ENCODE measurements at places on chromosomes 7 and 10.

DNA sequence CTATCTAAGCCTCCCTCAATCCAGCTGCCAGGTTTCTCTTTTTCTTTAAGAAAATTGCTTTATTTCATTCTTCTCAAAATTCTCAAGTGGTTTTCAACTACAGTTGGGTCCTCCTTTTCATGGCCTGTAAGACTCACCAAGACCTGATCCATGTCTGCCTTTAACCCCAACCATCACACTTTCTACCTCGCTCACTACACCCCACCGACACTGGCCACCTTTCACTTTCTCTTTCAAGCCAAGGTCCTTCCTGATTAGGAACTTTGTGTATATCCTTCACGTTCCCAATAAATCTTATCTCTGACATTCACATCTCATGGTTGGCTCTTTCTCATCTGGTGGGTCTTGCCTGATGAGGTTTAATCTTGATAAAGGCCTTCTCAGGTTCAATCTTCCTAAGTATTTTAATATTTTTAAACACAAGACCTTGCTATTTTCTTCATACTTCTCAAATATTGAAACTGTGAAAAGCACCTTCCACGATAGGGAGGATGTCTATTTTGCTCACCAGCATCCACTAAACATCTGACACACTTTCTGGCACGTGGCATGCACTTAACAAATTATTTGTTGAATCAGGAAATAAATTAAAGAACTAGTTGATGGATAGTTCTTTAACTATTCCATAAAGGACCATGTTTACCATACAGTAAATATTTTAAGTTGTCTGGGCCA lies 624.8 kb downstream of the GRID1 start:
- no peak for DNase-seq

DNA sequence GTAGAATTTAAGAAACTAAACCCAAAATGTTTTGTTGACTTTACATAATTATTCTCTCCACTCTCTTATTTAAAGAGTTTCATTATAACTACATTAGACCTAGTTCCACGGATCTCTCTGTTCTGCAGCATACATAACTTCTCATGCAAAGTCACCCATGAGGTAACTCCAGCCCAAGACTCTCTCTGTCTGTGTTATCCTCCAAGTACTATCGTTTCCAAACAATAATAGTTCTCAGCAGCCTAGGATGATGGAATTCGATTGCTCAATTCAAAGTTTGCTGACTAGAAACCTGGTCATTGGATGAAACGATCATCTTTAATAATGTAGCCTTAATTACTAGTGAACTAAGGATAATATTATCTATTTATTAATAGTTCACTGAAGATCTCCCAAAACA lies 203.1 kb upstream of the PTN start:
- DNase-seq: no peak

- DNase-seq: no peak
Measured at GRCh38 chr7:70392256-70392876, 739.6 kb upstream of the GALNT17 start.

GRCh38 chr7:137891016-137891655 lies 44.4 kb upstream of the DGKI start:
- DNase-seq: no peak

- no peak for DNase-seq
Measured at GRCh38 chr7:139455789-139456188, 27.7 kb downstream of the KLRG2 start.

GRCh38 chr10:59283456-59284091 lies 78.8 kb downstream of the FAM13C start:
- DNase-seq: no peak

- no peak for DNase-seq
Measured at GRCh38 chr7:26413007-26413691, 121.5 kb downstream of the SNX10 start.

DNA sequence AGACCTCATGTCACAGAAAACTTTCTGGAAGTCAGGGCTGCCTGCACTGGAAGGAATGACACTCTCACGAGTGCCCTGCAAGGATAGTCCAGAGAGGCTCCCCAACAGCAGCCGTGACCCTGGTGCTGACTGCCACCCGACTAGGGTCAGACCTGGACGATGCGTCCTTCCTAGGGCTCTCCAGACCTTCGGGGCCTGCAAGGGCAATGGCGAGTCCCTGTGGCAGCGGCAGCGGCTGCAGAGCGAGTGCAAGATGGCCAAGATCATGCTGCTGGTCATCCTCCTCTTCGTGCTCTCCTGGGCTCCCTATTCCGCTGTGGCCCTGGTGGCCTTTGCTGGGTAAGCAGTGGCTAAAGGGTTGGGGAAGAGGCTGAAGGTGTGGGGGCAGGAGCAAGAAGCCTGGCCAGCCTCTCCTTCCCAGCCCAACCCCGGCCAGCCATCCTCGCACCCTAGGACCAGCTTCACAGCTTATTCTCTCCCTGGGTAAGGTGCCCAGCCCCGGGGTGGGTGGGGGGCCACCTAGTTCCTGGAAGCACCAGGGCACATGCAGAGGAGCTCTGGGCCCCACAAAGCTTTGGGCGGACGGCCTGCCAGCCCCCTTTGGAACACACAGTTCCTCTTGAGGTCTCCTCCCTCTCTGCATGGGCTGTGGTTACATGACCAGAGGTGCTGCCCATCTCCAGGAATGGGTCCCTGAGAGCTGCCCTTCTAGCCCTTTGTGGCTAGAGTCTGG lies 5.5 kb downstream of the OPN4 start:
- DNase-seq: peak; percentile 57

DNA sequence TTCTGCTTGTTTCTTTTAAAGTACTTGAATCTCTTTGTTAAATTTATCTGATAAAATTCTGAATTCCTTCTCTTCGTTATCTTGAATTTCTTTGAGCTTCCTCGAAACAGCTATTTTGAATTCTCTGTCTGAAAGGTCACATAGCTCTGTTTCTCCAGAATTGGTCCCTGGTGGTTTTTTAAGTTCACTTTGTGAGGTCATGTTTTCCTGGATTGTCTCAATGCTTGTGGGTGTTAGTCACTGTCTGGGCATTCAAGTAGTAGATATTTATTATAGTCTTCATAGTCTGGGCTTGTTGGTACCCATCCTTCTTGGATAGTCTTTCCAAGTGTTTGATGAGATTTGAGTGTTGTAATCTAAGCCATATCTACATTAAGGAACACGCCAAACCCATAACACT lies 1060.6 kb downstream of the LRMDA start:
- no peak for DNase-seq

DNA sequence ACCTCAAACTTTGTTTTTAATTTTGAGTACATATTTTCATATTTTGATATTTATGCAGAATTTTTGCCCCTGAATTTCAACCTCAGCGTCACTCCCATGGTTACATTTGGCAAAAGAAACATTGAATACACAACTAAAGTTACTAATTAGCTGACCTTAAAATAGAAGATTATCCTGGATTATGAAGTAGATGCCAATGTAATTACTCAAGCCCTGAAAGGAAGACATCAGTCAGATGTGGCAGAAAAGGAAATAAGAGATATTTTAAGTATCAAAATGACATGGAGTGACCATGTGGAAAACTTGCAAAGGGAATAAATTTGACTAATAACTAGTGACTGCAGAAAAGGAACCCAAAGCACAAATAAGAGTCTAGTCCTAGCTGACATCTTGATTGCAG lies 701.3 kb upstream of the KCND2 start:
- DNase-seq: no peak

- DNase-seq: no peak
Measured at GRCh38 chr7:483656-484355, 35.8 kb downstream of the PDGFA start.

DNA sequence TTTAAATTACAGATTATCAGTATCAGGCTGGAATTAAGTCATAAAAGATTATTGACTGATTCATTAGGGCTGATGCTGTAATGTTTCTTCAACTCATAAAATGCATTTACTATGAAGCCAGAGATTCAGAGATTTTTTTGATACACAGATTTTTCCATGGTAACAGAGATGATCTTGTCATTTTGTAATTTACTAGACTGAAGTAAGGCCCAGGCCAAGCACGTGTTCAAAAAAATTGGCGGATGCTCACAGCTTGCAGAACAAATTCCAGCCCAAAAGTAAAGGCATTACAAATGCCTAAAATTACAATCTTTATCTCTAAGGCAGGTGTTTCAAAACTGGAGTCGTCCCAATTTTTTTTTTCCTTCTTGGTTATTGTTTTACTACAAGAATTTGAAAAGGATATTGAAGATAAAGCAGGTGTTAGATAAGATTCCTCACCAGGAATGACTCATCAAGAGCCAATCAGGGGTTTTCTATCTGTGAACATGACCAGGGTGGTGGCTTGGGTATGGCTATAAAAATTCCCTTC lies 78.4 kb upstream of the MEOX2 start:
- no peak for DNase-seq

- DNase-seq: no peak
Measured at GRCh38 chr7:65840446-65840845, 32.4 kb upstream of the VKORC1L1 start.

GRCh38 chr10:71393841-71394475 lies 2.8 kb upstream of the CDH23 start:
- DNase-seq: no peak

GRCh38 chr10:62819141-62819920 lies 3.2 kb upstream of the EGR2 start:
- DNase-seq: no peak

- no peak for DNase-seq
Measured at GRCh38 chr10:125331056-125331455, 170.7 kb upstream of the CTBP2 start.

- no peak for DNase-seq
Measured at GRCh38 chr7:64830926-64831325, 36.7 kb downstream of the ZNF138 start.

- no peak for DNase-seq
Measured at GRCh38 chr10:6154566-6154965, 48.2 kb upstream of the PFKFB3 start.

GRCh38 chr7:26370011-26370410 lies 78.3 kb downstream of the SNX10 start:
- DNase-seq: no peak

- DNase-seq: no peak
Measured at GRCh38 chr7:98458090-98458875, 57.4 kb upstream of the BAIAP2L1 start.

DNA sequence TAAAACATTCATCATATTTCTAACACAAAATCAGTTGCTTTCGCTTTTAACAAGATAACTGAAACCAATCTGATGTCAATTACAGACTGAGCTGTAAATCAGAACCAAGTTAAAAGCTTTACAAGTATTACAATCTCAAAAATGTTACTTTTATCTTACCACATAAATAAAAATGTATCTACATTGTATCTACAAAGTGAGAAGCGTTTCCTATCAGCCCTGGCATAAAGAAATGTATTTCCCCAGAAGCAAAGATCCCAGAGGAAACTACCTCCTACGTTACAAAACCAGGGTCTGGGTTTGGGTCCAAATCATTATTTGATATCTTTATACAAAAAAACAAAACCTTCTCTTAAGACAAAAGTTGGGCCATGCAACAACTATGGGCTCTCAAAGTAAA lies 2.6 kb downstream of the SMURF1 start:
- peak; percentile 64 for DNase-seq

DNA sequence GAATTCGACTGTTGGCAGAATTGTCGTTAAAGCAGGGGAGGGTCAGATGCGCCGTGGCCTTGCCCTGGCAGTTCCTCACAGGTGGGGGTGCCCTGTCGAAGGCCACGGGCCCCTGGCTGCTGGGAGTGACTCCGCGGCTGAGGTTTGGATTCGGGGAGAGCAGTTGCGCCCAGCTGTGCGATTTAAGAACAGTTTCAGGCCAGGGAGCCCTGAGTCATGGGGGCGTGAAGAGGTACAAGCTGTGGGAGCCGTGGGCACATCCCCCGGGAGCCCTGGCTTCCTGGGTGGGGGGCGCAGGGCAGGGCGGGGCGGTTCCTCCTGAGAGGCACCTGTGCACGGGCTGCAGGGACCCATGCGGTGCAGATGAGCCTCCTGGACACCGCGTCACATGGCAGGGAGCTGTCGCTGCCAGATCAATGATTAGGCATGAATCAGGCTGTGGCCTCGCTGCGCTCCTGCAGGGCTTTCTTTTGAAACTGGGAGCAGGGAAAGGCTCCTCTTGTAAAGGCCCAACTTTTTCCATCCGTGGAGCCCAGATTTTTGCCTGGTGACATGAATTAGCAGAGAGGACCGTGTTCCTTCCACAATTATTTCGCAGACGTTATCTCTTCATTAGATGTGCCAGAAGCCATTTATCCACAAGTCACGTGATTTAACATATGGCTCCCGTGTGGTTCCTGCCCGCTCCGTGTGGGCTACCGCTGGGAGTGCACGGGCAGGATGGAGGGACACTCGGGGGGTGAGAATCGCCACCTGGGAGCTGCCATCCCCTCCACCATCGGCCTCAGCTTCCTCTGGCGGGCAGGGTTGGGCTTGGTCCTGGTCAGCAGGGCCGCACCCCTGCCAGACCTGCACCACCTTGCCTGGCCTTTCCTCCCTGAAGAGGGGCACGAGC lies 918 bp downstream of the PWWP2B start:
- DNase-seq: peak; percentile 45

- DNase-seq: no peak
Measured at GRCh38 chr10:104150139-104150538, 28.2 kb downstream of the SFR1 start.

DNA sequence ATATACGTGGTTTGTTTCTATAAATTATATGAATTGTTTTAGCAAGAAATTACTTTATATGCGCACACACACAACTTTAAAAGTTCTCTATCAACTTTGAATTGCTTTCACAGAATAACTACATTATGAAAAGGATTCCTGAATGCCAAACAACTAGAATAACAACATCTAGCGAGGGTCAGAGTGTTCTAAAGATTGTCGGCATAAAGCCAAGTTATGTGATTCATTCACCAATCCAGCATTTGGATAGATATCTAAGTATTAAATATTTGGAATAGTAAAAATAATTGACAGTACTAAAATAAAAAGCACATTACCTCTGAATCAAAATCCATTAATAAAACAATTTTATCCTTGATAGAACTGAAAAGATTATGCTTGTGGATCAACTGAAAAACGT lies 125.3 kb upstream of the AMPH start:
- no peak for DNase-seq

GRCh38 chr7:130461272-130461671 lies 20.5 kb upstream of the CEP41 start:
- DNase-seq: no peak

DNA sequence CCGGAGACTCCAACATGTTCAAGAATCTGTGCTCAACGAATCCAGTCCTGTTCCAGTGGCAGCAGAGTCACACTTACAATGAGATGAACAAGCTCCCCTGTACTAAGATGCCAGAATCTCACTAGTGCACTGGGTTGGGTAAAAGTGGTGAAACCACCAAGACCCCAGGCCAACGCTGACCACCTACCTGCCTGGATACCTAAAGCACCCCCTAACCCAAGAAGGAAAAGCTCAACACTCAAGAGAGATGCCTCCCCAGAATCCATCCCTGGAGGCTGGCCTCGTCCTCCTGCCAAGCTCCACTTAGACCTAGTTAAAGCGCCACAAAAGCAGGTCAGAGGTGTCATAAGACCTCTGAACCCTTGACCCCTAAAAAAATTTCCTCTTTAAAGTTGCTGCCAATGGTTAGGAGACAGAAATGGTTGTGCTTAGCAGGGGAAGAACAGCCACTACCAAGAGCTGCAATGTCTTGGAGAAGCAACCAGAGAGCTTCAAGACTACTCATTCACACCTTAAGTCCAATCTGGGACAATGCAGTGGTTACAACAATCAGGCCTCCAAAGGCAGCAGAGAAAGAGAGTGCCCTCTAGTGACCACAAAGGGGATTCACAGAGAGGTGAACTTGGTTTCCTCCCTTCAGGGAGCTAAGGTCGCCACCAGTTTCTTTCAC lies 94.6 kb upstream of the MACROH2A2 start:
- peak; percentile 24 for DNase-seq

All from naive thymus-derived CD8-positive, alpha-beta T cell (primary cell).